IPS-NIHi11 (cell line): ENCODE measurements at places on chromosomes 7 and 10.

- DNase-seq = no peak
Measured at GRCh38 chr7:130960208-130960988, 226.4 kb upstream of the KLF14 start.

DNA sequence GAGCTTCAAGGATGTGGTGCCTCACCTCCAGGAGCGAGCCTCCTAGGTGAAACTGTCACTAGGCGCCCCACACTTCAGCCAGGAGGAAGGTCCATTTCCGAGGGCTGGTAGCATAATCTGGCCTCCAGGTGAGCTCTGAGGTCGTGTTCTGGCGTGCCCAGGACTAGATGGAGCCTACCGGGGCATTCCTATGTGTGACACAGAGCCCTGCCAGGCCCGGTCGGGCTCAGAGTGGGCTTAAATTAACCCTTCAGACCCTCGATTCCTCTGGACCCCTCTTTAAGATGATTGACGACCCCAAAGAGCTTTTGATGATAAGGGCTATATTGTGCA, 233.1 kb downstream of the EBF3 start:
- no peak for DNase-seq

DNA sequence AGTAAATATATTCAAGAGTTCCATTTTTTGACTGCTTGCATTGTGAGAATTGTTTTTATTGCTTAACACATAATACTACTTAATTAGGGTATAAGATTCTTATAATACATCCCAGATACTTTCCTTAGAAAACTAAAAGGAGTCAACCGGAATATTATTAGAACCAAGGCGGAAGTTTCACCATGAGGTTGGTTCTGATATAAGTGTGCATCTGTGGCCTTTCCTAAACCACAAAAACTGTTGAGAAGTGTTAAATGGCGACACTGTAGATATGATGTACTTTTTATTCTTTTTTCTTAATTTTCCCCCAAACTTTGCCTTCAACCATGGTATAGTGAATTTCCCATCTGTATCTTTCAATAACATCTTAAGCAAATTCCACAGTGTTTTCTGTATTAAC, 32.3 kb upstream of the INHBA start:
- DNase-seq = no peak

GRCh38 chr7:100726996-100727761, 6.2 kb upstream of the ZAN start:
- DNase-seq = no peak

- DNase-seq = no peak
Measured at GRCh38 chr7:11931307-11931706, 99.3 kb upstream of the THSD7A start.

- DNase-seq = no peak
Measured at GRCh38 chr7:71021131-71021530, 110.8 kb upstream of the GALNT17 start.
